ENCODE measurements at places on chromosomes 16 and 17. TPM values are rescaled to one million over a fixed set of nuclear protein-coding genes. Genes with fewer than 3 reads are reported as not detected.

The SLC16A6 gene
- total RNA-seq, result 1.4 TPM

DNA sequence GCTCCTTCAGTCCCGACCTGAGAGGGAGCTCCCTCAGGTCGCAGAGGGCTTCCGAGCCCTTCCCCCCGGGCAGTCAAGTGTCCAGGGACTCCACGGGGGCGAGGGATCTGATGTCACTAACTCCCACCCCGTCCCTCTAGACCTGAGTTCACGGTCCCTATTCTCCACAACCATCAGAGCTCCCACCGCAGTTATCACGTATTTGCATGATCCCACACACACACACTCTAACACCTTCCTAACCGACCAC is 3.7 kb upstream of the PER1 start:
- peak; percentile 79 for DNase-seq

GRCh38 chr17:39455919-39456318 is 4.9 kb upstream of the MED1 start:
- DNase-seq, result no peak

- DNase-seq, result no peak
Observed at GRCh38 chr17:28173031-28173561, 130.6 kb downstream of the NLK start.

DNA sequence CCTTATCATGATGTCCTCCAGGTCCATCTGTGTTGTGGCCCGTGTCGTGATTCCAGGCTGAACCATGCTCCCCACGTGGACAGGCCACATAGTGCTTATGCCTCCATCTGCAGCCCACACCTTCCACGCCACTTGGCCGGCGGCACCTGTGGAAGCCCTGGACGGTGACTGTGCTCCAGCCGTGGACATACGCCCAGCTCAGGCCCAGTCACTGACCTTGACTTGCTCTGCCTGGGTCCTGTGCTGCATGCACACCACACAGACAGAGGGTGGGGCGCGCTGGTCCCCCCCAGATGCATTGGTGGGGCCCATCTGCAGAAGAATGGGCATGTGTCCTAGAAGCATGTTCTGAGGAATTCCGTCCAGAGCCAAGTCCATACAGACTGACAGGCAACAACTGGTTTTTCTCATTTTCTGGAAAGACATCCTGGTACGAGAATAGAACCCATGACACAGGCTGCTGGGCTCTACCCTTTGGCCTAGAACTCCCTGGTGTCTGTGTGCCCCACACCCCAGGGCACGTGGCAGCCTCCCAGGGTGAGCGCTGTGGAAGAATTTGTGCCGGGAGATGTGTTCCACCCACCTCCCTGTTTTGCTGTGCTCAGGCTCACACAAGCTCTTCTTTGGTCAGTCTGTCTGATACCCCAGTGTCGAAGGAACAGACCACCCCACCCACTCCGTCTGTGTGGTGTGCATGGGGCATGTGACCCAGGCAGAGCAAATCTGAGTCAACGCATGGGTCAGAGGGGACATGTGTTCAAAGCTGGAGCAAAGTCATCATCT is 39.5 kb downstream of the GPT2 start:
- DNase-seq, result no peak
